Naive B cell (primary cell): ENCODE measurements at places on chromosomes 7 and 10.
A peak's percentile ranks its signal among the peaks of the same experiment; 100 is the strongest.

- no peak for DNase-seq
These were observed 45.2 kb downstream of the LMTK2 start for GRCh38 chr7:98151884-98152283.

GRCh38 chr10:47264797-47265281 is 35.2 kb upstream of the GDF10 start:
- no peak for DNase-seq

GRCh38 chr7:135517060-135517459 is 7.2 kb upstream of the CNOT4 start:
- no peak for DNase-seq

DNA sequence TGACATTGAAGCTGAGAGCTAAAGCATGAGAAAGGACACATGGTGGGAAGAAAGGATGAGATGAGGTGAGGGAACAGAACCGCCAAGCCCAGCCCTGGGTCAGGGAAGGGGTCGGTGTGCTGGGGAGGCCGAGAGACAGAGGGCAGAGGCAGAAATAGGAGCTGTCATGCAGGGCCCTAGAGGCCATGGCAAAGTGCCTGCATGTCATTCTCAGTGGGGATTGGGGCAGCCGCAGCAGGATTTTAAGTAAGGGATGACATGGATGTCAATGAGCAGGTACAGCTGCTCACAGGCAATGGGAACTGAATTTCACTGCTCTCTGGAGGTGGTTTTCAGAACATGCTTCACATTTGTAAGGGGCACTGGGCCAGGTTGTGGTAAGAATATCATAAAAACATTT is 227.4 kb downstream of the RAB11FIP2 start:
- DNase-seq = no peak

- peak; percentile 64 for DNase-seq
These were observed 85.4 kb downstream of the ICA1 start for GRCh38 chr7:8176370-8177081.

GRCh38 chr10:92064506-92064905 is 140.9 kb downstream of the BTAF1 start:
- DNase-seq = no peak

DNA sequence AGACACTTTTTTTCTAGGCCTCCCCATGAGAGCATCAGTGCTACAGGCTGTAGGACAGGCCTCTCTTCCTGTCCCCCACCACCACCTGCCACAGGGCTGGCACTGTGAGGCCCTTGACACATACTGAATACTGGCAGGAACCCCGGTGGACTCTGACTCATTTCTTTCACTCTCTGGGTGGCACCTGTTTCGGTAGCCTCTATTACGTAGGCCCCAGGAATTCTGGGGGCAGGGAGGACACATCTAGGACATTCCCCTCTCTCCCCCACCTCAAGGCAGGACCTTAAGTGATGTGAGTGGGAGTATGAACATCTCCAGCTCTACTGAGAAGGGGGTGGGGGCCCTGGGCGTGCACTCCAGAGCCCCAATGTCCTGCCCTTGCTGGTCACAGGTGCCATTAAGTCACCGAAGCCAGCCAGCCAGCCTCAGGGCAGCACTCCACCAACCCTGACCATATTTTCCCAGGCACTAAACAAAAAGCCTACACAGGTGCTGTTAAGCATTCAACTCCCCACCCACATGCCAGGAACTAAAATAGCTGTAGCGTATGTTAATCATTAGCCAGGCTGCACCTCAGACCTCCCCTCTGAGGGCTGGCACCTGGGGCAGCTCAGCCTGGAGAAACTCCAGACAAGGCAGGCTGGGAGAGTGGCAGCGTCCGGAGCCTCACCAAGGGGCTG is 8.9 kb downstream of the ANXA11 start:
- no peak for DNase-seq

GRCh38 chr7:1055956-1056784 is 11.8 kb downstream of the GPR146 start:
- no peak for DNase-seq

DNA sequence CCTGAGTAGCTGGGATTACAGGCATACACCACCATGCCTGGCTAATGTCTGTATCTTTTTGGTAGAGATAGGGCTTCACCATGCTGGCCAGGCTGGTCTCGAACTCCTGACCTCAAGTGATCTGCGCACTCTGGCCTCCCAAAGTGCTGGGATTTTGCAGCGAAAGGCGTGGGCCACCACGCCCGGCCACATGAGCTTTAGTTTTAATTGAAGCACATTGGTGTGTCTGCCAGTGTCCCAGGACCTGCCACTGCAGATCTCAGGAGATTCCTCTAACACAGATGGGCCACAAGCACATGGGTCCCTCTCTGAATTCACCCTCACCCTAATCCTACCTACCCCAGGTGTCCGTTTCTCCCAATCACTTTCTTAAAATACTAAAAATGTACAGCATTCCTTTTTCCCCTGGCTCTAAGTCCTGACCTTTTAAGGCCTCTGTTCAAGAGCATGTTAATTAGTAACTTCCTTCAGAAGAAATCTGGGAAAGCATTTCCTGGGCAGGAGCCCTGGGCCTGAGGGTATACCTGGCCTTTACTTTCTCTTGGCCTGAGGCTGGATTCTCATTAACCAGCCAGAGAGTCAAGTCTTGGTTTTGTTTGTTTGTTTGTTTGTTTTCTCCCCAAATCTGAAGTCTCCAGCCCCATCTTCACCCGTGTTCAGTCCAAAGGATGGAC is 82.6 kb downstream of the PRPF18 start:
- no peak for DNase-seq

GRCh38 chr7:125695626-125696025 is 766.0 kb upstream of the POT1 start:
- DNase-seq = no peak

DNA sequence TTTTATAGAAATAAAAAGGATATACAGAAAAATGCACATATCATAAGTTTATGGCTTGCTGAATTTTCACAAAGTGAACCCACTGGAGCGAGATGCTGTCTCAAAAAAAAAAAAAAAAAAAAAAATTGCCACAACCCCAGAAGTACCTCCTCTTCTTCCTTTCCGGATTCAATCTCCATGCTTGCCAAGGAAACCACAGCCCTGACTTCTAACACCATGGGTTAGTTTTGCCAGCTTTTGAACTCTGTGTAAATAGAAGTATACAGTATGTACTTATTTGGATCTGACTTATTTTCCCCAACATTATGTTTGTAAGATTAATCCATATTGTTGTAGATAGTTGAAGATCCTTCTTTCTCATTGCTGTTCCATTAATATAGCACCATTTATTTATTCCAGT is 40.0 kb downstream of the FANK1 start:
- no peak for DNase-seq

- no peak for DNase-seq
These were observed 65.1 kb downstream of the RSU1 start for GRCh38 chr10:16752099-16752498.

GRCh38 chr10:111579473-111579872 is 502.6 kb downstream of the ADRA2A start:
- no peak for DNase-seq

GRCh38 chr10:26804418-26805393 is 56.1 kb downstream of the ABI1 start:
- no peak for DNase-seq

GRCh38 chr10:12969951-12970350 is 31.6 kb downstream of the CCDC3 start:
- no peak for DNase-seq

GRCh38 chr10:112359606-112360307 is 14.2 kb upstream of the ACSL5 start:
- no peak for DNase-seq

GRCh38 chr7:4771737-4772136 is 3.7 kb upstream of the AP5Z1 start:
- DNase-seq = no peak

DNA sequence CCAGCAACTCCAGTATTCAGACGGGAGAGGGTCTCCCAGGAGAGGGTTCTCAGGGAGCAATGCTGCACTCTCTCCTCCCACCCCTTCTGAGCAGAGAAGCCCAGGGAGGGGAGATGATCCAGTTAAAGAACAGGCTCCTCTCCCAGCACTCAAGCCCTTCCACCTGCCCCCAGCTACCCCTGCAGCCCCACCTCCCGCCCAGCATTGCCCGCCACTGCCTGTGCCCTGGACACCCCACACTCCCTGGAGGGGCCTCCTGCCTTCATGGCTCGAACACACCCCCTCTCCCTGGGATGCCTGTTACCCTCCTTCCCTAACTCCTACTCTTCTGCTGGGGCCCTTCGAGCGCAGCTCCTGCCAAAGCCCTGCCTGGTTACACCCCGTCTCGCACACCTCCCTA is 66.8 kb downstream of the ELFN1 start:
- no peak for DNase-seq

GRCh38 chr10:87744606-87745005 is 73.4 kb downstream of the ATAD1 start:
- no peak for DNase-seq

DNA sequence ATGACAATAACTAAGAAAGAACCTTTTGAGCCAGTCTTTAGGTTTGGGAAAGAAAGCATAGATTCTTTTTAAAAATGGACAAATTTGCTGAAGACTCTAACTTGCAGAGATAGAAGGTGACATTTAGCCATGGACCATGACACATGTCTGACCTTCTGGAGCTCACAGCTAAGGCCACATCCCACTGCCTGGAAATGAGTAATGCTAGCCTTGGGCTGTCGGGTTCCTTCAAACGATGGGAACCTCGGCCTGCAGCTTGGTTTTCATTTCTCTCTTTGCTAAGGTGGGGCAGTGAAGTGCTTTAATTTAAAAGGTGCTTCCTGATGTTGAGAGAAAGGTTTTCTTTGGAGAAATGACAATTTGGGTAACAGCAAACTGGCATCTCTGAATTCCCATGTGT is 223.2 kb downstream of the FANK1 start:
- no peak for DNase-seq

- no peak for DNase-seq
These were observed 4.5 kb downstream of the TSPAN14 start for GRCh38 chr10:80458638-80459037.

DNA sequence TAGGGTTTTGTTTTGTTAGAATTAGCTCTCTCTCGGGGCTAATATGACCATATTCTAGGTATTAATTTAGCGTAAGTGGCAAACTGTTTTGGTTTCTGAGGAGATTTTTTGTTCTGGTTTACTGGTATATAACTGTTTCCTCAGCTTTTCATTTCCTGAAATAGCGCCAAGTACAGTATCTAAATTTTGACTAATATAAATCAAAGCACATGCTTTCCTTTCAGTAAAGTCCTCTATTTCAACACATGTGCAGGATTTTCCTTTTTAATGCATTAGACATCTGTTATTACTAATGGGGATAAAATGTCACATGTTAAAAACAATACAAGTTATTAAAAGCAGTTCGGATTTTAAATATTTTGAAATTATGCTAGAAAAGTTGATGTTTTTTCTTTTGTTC is 11.3 kb downstream of the FERD3L start:
- no peak for DNase-seq

DNA sequence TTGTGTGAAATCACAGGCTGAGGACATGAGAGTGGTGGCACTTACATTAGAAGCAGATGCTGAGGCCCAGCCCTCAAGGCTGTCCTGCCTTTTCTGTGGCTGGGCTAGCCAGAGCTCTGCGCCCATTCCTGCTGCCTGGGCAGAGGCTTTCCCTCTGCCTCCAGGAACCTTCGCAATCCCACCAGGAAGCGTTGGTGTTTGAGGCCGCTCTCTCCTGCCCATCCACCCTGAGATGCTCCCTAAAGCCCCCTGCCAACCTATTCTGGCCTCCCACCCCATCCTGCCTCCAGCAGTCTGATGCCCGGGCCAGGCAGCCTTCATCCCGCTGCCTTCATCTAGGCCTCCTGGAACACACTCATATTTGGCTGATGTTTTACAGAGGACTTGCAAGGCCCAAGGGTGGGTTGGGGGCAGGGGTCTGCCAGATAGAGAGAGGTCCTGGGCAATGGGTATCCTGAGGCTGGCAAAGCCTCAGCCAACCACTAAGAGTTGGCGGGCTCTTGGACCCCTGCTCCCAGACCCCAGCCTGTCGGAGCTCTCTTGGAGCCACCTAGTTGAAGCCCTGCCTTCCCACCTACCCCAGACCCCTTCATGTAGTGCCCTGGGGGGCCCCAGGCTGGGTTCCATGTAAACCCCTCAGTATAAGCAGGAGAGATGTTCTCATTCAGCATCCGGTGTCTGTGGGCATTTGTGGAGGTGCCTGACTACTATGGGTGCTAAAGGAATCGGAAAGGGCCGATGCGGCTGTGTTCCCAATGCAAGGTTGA is 32.7 kb downstream of the LDB3 start:
- no peak for DNase-seq

DNA sequence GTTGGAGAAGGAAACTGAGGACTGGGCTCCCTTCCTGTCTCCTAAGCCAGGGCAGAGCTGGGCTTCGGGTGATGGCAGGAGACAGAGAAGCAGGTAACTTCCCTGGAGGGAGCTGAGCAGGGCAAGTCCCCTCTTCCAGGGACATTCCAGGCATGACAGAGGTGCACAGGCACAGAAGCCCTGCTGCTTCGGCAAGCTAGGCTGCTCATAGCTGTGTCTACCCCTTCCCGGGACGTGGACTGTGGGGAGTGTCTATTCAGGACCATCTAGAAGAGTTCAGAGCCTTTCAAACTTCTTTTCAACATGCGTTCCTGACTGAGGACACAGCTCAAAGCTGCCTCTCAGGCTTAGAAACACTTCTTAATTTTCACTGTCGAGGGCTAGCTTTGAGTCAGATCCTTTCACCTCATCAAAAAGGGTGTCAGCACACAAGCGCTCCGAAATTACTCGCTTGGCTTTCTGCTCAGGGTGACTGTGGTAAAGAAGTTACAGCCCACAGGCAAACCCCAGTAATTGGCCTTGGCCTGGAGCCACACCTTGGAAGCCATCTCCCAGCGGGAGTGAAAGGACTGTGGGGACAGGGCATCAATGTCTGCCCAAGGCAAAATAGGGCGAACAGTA is 63.7 kb upstream of the STEAP1B start:
- DNase-seq = no peak

- DNase-seq = no peak
These were observed 30.7 kb downstream of the ACSL5 start for GRCh38 chr10:112404617-112405016.

DNA sequence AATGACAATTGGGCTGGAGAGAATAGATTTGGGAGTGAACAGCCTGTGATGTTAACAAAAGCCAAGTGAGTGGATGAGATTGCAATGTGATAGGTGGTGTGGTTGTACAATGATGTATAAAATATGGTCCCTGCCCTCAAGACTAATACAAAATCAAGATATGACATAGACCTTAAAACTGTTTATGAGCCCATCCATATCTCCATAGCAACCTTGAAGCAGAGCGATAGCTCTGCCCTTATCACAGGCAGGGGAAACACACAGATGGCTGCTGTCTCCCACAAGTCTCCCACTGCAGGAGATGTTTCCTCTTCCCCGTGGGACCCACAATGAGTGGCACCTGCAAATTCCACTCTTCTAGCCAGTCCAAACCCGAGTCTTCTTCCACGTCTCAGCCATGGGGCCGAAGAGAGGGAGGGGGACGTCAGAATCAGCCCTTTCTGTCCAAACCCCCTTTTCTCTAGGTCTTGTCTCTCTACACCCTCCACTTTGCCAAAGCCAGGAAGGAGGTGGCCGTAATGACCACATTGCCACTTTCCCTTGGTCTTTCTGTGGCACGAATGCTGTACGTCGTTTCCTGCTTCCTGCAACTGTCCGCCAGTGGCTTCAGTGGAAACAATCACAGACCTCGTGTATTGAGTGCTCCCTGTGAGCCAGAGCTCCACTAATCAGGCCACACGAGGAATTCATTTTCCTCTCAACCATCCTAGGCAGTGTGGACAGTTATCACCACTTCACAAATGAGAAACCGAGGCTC is 7.5 kb upstream of the TBXAS1 start:
- DNase-seq = no peak

GRCh38 chr10:121645696-121646095 is 47.5 kb upstream of the FGFR2 start:
- no peak for DNase-seq

GRCh38 chr7:55526770-55527169 is 45.5 kb downstream of the VOPP1 start:
- peak; percentile 62 for DNase-seq

GRCh38 chr7:129089521-129090212 is 34.8 kb upstream of the TNPO3 start:
- DNase-seq = peak; percentile 3
